ENCODE measurements at places on chromosomes 16 and 17.

- DNase-seq, result no peak
Observed at GRCh38 chr16:8905795-8906591, 23.8 kb downstream of the LITAFD start.

DNA sequence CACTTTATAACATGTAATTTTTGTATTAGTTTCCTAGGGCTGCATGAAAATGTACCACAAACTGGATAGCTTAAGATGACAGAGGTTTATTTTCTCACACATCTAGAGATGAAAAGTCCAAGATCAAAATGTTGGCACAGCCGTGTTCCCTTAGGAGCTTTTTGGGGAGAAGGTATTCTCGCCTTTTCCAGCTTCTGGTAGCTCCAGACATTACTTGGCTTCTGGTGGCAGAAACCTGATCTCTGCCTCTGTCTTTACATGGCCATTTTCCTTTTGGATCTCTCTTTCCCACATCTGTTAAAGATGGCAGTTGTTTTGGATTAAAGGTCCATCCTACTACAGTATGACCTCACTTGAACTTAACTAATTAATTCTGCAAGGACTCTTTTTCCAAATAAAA, 885.7 kb upstream of the CDH8 start:
- DNase-seq, result no peak

- no peak for DNase-seq
Observed at GRCh38 chr17:74180336-74180735, 23.1 kb upstream of the RPL38 start.

DNA sequence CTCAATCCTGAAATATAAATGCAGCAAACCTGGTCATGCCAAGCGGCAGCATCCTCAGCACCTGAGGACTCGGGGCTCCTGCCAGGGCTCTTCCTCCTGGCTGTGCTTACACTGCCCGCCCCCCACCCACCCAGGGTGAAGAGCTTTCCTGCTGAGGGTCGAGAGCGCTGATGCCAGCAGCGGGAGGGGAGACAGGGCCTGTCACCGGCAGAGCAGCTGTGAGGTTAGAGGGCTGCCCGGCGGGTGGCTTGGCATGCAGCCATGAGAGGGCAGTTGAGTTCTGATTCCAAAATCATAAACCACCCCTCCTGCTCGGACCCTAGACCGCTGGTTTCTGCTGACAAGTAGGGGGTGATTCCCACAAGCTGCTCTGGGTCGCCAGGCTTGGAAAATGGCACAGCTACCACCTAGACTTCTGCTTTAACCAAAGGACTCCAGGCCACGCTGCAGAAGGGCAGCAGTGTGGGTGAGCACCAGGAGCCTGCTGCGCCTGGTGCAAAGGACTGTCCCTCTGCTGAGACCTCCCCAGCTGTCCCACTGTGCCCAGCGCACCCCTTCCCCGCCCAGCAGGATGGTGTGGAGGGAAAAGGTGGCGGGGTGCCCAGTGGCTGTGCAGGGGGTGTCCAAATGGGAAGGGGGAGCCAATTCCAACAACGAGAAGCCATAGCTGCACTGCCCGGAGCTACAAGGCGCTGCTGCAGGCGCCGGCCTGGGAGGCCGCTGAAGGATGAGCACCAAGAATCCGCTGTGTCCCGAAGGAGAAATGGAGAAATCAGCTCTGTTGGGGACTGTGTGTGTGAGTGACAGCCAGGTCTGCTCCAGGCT, 26.6 kb downstream of the MXRA7 start:
- DNase-seq, result no peak

- peak; percentile 42 for DNase-seq
Observed at GRCh38 chr17:8225813-8226535, 15.6 kb upstream of the AURKB start.

- DNase-seq, result no peak
Observed at GRCh38 chr17:39011907-39012468, 44.8 kb upstream of the FBXO47 start.

GRCh38 chr17:32342603-32343325, 791 bp upstream of the C17orf75 start:
- DNase-seq, result no peak

DNA sequence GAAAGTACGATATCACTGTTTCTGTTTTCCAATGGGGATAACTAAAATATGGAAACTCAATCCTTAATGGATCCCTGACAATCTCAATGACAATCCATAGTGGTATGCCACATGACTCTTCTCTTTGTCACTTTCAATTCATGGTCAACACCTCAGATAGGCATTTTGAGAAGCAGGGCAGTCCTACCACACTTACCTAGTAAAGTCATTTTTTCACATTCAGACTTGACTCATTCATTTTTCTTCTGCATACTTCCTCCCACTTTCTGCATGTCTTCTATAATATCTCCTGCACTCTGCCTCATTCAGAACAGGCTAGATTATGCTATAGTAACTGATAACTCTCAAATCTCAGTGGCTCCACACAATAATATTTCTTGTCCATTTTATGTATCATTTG, 117.5 kb downstream of the FTO start:
- no peak for DNase-seq

DNA sequence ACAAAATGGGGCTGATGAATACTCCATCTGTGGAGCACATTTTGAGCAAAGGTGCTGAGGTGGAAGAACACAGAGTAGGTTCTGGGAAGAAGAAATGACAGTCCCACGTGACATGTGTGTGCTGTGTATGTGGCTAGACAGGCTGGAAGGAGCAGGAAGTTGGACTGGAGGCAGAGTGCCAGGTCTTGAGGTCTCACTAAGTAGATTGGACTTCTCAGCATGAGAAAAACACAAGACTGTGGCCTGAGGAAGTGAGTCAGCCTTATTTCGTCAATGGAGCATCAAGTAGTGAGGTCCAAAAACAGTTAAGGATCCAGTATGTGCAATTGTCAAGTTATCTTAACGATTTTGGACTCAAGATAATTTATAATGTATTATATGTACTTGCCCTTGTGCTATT, 736.5 kb downstream of the KCNJ2 start:
- DNase-seq, result peak; percentile 1

- no peak for DNase-seq
Observed at GRCh38 chr16:4623593-4623992, 1.0 kb upstream of the MGRN1 start.

DNA sequence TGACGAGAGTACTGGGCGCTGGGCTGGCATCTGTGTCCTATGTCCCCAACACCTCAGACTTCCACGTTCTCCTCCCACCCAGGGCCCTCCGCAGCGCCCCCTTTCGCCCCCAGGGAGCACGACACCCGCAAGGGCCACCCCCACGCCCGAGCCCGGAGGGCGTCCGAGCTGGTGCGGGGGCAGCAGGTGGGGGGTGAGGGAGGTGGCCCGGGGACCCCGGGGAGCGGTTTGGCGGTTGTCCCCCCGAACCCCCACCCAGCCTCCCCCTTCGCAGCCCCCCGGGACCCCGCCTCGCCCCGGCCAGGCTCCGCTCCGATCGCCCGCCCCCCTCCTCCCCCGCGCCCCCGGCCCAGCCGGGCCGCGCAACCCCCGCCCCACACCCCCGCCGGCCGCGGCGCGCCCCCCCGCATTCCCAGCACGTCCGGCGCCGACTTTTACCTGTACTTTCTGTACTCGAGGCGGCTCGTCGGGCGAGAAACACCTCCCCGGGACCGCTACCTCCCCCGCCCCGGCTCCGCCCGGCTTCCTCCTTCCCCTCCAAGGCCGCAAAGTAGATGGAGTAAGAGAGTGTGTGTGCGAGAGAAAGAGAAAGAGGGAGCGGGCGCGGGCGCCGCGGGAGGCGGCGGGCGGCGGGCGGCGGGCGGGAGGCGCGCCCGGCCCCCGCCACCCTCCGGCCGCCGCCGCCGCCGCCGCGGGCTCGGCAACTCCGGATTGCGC, 901 bp downstream of the CDYL2 start:
- DNase-seq, result peak; percentile 43

GRCh38 chr16:77974883-77975282, 47.5 kb upstream of the CLEC3A start:
- no peak for DNase-seq

GRCh38 chr16:68524069-68524820, 14.8 kb upstream of the ZFP90 start:
- no peak for DNase-seq

DNA sequence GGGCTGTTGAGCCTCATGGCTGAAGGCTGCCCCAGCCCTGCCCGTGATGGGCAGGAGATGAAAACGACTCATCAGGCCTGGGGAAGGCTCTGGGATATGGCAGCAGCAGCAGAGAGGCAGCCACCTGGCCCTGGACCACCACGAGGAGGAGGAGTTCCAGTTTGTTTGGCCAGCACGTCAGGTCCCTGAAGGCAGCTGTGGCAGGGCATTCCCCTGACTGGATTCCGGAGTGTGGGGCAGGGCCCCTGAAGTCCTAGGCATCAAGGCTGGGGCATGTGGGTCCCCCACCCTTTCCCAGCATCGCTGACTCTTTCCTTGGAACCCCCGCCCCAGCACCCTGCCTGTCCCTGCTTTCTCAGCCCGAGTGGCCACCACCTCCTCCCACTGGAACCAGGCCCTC, 197.4 kb downstream of the ZNF423 start:
- DNase-seq, result no peak

DNA sequence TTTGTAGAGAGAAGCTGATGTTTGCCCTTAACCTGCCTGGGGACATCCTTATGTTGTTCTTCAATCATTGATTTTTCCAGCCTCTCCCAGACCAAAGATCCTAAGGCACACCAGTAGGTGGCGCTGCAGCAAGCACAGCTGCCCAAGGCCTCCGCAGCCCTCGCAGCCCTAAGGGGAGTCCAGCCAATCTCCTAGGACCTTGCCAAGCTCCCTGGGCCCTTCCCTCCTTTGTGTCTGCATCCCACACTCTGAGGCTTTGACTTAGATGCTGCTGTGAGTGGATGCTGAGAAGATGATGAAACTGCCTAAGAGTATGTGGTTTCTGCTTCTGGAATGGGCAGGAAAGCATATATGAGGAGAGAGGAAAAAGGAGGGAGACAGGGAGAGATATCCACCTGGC, 47.1 kb downstream of the SPACA3 start:
- peak; percentile 44 for DNase-seq

- DNase-seq, result no peak
Observed at GRCh38 chr16:85338638-85338982, 226.3 kb upstream of the CIBAR2 start.

DNA sequence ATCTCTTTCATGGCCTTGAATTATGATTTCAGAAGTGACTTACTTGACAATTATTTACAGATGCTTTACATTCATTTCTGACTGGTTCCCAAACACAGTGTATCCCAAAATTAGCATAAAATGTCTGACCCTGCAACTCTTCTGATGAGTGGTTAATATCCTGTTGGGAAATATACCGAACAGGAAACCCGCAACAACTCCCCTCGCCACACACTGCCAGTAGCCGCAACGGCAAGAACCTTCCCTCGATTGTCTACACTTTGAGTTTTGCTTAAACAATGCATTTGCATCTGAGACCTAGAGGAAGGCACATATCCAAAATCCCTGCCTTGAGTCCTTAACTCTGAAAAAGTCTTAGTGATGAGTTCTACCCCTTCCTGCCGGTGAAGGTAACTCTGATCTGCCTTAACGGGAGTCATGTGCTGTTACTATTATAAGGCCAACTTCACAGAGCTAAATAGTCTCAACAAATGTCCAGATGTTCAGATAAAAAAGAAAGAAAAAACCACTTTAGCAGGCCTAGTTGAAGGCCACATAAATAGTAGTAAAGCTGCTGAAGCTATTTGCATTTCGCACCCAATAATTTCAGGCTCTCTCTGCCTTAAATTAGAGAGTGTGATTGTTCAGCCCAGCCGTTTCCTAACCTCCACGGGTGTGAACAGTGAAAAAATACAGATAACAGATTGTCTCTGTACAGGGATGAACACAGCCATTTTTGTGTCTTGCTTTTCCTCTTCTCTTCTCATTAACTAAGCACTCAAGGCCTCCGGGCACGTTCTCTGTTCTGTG, 321.1 kb downstream of the HS3ST3B1 start:
- no peak for DNase-seq

- DNase-seq, result no peak
Observed at GRCh38 chr16:72666267-72666666, 381.7 kb downstream of the ZFHX3 start.

GRCh38 chr17:6257336-6257735, 177.6 kb downstream of the AIPL1 start:
- DNase-seq, result no peak

GRCh38 chr16:21226749-21227148, 6.8 kb upstream of the ANKS4B start:
- DNase-seq, result no peak

DNA sequence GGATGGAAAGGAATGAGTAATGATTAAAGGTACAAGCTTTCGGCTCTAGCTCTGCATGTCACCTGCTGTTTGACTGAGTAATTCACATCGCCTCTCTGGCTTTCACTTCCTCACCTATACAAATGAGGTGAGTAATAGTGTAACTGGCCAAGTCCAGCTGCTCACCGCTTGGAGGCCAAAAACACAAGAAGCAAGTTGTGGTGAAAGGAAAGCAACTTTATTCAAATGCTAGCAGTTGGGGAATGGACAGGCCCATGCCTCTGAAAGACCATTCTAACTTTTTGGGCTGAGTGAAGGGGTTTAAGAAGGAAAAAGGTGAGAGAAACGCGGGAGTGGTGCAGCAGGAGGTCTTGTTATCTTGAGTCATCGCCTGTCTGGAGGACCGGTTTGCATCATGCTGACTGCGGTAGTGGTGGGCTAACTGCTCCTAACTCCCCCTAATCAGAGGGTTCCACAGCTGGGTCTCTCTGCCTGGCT, 45.7 kb upstream of the CSNK2A2 start:
- DNase-seq, result no peak

- DNase-seq, result no peak
Observed at GRCh38 chr17:9532715-9533114, 42.9 kb downstream of the STX8 start.

- DNase-seq, result no peak
Observed at GRCh38 chr17:29677824-29678223, 55.1 kb upstream of the CORO6 start.

- DNase-seq, result no peak
Observed at GRCh38 chr16:4895366-4895765, 41.6 kb downstream of the PPL start.

DNA sequence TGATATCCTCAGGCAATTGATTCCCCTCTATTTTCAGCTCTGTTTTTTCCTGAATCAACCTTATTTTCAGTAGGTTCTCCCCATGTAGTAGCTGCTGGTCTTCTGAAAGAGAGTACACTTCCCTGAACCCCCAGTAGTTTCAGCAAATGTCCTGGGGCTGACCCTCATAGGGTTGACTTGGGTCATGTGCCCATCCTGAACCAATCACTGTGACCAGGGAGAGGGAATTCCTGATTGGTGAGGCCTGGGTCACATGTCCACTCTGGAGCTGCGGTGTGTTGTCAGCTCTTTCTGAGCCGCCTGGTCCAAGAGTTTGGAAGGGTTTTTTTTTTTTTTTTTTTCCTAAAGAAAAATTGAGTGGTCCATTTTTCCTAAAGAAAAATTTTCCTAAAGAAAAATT, 8.3 kb upstream of the ZKSCAN2 start:
- no peak for DNase-seq

GRCh38 chr17:12727881-12728280, 61.4 kb upstream of the ARHGAP44 start:
- no peak for DNase-seq

DNA sequence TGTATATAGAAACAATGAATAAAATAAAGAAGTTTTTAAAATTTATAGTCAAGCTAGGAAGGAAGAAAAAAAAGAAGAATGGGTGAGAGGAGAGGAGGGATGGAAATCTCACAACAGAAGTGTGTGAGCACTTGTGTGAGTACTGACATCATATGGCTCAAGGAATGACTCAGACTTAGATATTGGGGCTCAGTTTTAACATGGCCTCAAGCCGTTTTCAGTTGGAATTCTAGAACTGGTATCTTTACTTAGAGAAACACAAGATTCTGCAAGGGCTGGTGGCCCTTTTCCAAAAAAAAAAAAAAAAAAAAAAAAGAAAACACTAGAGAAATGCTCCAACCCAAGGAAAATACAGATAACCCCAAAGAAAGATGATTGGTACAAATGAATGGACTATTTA, 55.1 kb downstream of the STXBP4 start:
- no peak for DNase-seq
